Cardiac fibroblast (primary cell): ENCODE measurements at places on chromosomes 1 and 21.

DNA sequence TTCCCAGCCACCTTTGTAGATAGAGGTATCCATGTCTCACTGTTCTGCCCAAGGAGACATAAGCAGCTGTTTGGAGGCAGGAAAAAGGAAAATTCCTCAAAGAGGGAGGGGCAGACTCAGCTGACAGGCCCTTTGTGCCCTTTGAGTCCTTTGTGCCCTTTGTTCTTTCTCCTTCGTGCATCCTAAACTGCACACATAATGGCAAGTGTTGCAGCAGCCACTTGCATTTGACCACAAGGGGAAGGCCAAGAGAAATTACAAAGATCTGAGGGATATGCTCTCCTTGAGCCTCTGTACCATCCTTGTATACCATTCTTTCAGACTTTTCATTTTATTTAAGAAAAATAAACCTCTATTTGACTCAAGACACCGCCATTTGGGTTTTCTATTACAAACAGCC is 71.8 kb upstream of the PKN2 start:
- no peak for DNase-seq

DNA sequence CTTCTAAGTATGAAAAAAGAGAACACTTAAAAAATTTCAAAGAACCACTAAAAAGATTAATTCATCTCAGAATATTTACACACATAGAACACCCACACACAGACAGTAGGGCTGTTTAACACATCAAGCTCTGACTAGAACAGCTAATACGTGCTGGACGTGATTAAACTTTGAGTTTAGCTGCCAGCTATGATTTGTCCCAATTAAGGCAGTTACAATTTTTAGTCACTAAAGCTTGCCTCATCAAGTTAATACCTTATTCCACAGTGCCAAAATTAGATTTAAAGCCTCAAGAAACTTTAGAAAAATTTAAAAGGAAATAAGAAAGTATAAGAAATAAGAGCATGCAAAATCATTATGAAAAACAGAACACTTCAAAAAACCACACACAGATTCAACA is 18.9 kb downstream of the SLC16A1 start:
- peak; percentile 51 for DNase-seq

DNA sequence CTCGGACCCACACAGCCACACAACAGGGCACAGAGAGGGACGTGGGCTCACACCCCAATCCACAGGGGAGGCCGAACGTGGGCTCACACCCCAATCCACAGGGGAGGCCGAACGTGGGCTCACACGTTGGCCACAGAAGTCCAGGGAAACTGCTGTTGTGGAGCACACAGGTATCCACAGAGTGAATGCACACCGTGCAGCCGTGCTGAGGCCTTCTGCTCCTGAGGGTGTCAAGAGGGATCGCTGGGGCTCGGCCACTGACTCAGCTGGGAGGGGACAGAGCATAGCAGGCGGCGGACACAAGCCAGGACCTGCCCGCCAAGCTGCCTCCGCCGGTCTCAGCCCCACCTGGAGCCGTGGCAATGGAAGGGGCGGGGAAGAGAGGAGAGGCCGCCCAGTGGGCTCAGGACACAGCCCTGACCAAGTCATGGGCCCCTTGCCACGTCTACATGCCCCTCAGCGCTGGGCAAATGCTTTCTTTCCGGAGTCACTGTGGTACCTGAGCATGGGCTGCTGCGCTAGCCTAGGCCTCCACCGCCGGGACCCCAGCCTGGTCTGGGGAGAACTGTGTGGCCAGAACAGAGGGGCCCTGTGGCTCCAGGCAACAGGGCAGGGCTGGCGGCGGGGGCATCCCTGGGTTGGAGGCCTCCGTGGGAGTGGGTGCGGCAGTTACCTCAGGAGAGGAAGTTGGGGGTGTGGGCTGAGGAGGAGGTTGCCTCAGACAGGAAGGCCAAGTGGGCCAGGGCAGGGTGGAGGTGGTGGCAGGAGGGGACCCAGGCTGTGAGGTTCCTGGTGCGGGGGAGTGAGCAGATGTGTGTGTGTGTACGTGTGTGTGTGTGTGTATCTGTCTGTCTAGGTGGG is 1.2 kb downstream of the SYTL1 start:
- DNase-seq = no peak

DNA sequence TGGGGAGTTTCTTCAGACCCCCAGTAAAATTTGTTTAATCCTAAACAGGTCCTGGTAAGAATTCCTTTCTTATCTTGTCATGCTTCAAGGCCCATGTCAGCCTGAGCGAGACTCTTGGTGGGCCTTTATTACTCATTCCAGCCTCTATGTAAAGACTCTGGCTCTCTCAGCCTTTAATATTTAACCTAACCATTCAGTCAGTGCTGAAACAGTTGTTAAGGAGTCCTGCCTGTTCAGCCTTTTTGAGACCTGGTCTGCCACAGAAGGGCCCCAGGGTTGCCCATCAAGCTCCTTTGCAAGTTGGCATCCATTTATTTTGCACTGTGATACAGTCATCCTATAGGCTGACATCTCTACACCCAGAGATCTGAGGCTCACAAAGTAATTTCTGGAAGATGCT is 107.7 kb upstream of the VANGL1 start:
- DNase-seq = no peak

GRCh38 chr1:199279872-199280645 is 641.2 kb downstream of the PTPRC start:
- peak; percentile 78 for DNase-seq

GRCh38 chr1:223514644-223515043 is 121.4 kb downstream of the CCDC185 start:
- DNase-seq = no peak

GRCh38 chr1:115854005-115854404 is 13.1 kb upstream of the NHLH2 start:
- no peak for DNase-seq

GRCh38 chr21:33367309-33367973 is 35.8 kb upstream of the IFNGR2 start:
- no peak for DNase-seq

DNA sequence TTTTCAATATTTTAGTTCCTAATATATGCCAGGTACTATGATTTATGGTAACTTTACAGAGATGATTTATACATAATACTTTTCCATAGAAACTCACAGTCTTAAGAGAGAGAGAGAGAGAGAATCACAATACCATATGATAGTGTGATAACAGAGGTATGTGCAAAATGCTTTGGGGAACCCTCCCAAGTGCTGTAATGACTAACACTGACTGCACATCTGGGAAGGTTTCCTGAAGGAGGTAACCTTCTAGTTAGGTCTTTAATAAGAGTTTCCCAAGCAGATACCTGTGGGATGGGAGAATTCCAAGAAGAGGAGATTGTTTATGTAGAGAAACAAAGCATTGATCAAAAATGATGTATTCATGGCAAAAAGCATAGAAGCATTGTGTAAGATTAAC is 34.6 kb upstream of the PIGC start:
- no peak for DNase-seq

DNA sequence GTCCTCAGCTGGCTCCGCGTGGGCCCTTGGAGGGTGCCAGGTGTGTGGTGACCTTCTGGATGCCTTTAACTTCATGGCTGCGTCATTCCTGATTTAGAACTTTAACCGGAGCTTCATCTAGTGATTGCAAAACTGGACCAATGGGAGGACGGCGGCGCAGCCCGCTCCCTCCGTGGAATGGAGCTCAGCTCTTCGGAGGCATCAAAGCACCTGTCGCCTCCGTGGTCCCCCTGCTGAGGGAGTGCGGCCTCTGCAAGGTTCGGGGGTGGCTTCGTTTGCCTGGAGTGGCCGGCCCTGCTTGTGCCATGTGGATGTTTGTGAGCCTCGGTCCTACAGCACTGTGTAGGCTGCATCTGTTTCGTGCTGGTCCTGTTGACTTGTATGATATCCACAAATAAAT is 14.2 kb downstream of the CSTB start:
- no peak for DNase-seq

DNA sequence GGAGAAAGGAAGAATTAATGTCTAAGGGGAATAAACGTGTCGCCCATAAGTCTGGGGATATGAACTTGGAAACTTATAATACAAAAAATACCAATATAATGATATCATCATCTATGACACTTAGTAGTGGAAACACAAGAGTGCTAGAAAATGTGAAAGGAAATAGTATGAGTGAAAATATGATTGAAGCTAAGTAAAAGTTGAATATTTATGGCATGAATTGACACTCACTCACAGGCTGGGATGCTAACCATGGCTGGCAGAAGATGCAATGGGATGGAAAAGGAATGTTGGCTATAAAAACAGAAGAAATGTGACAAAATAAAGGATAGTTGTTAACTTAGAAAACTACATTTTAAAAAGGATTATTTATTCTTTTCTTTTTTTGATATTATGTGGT is 120.1 kb downstream of the XPR1 start:
- no peak for DNase-seq

GRCh38 chr1:241924080-241924808 is 33.3 kb upstream of the BECN2 start:
- no peak for DNase-seq

DNA sequence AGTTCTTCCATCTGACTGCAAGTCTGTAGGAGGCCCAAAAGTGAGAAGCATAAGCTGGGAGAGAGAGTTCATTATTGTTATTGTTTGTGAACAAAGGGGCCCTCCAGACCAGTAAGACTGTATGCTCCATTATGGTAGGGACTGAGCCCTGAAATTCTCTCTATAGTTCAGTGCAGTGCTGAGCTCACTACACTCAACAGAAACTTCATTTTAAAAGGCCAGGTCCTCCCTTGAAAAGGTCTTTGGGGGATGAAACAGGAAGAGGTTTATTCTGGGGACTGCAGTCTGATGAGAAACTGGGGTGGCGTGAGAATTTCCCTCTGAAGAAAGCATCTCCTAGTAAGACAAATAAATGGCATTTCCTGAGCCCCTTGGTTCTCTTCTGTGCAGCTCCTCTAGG is 5.5 kb upstream of the GATAD2B start:
- no peak for DNase-seq

DNA sequence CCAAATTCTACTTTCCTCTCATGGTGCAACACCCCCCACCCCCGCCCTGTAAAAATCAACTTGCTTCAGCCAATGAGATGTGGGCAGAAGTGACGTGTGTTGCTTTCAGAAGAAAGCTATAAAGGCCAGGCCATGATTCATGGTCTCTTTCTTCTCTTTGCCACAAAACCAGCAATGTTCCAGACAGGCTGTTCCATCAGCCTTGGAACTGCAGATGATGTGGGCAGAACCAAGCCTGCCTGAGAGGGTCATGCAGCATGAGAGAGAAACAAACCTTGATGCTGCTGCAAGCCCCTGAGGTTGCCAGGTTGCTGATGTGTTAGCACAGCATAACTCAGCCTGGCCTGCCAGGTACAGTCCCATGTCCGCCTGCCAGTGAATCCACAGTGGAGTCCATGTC is 41.8 kb downstream of the MIS18A start:
- no peak for DNase-seq

GRCh38 chr21:34980423-34981115 is 68.5 kb downstream of the RUNX1 start:
- DNase-seq = no peak

DNA sequence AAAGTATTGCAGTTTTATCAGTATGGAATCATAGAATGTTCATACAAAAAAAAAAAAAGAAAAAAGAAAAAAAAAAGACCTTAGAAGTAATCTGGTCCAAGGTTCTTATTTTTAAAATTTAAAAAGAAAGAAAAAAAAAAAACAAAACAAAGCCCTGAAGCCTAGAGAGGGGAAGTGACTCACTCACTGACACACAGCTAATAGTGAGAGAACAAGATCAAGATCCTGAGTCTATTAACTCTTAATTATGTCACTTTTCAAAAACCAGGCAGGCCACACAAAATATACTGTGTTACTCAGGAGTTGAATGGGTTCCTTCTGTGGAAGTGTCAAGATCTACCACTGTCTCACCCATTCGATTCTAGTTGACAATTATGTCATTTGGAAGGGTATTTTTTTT is 433.9 kb upstream of the DAB1 start:
- DNase-seq = peak; percentile 46

- no peak for DNase-seq
Observed at GRCh38 chr1:20708057-20708456, 9.8 kb downstream of the KIF17 start.

GRCh38 chr1:54996869-54997710 is 1.6 kb upstream of the BSND start:
- DNase-seq = peak; percentile 12

GRCh38 chr21:33067457-33067856 is 2.5 kb upstream of the OLIG1 start:
- no peak for DNase-seq

DNA sequence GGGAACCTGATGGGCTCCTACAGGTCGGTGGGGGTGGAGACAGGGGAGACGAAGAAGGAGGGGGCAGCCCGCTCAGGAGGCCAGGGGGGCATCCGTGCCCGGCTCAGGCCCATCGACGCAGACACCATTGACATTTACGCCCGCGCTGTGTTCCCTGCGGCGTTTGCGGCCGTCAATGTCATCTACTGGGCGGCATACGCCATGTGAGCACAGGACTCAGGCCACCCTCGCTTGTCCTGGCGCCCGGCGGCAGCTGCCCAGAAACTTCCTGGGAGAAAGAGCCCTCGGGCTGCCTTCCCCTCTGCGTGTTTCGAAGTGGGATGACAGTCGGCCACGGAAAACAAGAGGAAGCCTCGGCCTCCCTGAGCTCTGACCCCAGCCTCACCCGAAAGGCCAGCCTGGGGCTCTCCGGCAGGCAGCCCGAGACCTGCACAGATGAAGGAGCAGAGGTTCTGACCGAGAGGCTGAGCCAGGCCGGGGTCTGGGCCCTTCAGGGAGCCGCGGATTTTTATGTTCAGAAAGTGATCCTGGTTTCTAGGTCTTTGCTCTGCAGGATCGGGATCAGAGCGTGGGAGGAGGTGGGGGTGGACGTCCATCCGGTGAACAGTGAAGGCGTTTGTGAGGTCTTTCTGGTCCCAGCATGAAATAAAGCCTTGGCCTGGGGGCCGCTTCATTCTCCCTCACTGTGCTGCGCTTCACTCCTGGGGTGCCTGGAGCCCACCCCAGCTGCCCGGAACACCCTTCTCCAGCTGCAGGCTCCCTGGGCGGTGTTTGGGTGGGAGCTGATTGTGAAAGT is 11.1 kb downstream of the GABRD start:
- no peak for DNase-seq

- DNase-seq = no peak
Observed at GRCh38 chr21:41737651-41738324, 29.1 kb downstream of the RIPK4 start.

DNA sequence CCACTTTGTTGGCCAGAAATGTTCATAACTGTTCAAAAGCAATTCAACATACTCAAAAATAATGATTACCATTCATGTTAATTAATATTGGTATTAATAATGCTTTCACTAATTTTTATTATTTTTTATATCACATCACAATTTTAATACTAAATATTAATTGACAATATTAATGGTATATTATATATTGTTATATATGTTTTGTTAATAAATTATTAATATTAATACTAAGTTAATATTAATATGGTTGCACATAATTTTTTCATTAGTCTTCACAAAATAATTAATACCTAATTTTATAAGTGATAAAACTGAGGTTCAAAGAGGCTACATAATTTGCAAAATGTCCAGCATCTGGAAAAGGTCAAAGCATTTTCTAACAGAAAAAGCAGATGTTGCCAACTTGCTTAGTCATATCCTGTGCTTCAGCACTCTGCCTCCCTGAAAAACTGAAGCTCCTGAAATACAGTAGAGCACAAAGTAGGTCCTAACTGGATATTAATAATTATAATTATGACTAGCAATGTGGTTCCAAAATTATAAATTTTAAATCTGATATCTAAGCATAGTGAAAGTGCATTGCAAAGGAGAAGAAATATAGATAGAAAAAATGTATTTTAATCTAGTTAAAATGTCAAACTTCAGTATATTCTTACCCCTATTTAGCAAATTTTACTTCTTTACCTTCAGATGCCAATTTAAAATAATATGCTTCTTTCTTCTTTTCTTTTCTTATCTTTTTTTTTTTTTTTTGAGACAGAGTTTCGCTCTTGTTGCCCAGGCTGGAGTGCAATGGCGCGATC is 123.2 kb upstream of the TNFSF4 start:
- peak; percentile 74 for DNase-seq

GRCh38 chr1:95171270-95172245 is 54.4 kb downstream of the TLCD4 start:
- DNase-seq = no peak
